ENCODE measurements at places on chromosomes 5 and 9.

GRCh38 chr5:157602505-157602904 is 26.9 kb upstream of the ADAM19 start:
- DNase-seq = no peak

GRCh38 chr9:90974643-90975245 is 173.1 kb downstream of the SYK start:
- DNase-seq = no peak

DNA sequence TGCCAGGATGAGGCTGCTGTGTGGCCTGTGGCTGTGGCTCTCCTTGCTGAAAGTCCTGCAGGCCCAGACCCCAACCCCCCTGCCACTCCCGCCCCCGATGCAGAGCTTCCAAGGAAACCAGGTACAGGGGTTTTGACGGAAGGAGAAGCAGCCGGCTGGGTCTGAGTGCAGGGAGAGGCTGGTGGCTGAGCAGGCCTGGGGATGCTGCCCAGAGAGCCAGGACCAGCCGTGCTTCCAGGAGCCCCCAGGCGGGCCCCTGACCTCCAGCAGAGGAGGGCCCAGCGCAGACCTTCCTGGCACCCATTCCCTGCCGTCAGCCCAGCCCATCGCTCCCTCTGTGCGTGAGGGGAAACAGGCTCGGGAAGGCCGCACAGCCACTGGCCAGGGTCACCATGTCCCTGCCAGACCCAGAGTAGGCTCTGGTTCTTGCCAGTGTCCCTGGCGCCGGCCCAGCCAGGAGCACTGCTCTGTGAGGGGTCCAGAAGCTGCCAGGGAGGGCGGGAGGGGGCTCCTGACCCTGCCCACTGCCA is 313 bp downstream of the LCN12 start:
- no peak for DNase-seq

GRCh38 chr5:40834391-40834848 is 602 bp downstream of the RPL37 start:
- peak; percentile 51 for DNase-seq

DNA sequence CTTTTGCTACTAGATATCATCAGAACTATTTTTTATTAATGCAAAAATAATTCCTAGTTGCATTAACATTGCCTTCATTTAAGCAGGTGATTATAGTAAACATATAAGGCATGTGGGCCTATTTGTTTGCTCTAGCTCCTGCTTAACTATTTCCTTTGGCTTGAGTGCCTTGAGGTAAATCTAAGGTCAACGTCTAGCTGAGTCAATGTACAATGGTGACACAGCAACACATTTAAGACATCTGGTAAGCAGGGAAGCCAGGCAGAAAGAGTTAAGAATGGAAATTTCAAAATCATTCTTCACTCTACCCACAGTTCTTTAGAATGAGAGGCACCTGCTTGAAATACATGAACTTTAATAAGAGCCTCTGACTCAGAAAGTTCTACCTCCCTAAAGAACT is 111.9 kb upstream of the FST start:
- no peak for DNase-seq

DNA sequence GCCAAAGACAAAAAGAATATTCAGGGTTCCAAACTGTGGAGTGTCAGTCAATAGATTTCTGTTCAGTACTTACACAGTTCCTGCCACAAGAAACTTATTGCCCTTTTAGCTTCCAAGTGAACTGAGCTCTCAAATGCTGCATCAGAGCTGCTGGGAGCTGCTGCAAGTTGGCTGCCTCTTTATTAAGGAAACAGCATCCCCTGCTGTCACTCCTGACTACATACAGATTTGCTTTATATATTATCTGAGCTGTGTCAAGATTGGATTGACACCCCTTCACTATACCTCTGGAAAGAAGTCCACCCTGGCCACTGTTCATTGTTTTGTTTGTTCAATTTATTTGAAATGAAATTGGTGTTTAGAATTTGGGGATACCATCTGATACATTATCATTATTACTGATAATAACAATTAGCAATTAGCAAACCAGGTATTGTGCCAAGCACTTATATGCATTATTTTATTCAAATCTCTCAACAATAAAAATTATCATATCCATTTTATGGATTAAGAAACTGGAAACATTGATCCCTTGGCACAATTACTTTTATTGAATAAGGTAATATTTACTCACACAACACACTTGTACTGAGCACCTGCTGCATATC is 16.4 kb upstream of the C5orf58 start:
- DNase-seq = peak; percentile 42

All from natural killer cell (primary cell).